Uterus (tissue), 4 donors: ENCODE measurements at places on chromosomes 7 and 10. TPM values are rescaled to one million over a fixed set of nuclear protein-coding genes. Genes with fewer than 3 reads are reported as not detected.

DNA sequence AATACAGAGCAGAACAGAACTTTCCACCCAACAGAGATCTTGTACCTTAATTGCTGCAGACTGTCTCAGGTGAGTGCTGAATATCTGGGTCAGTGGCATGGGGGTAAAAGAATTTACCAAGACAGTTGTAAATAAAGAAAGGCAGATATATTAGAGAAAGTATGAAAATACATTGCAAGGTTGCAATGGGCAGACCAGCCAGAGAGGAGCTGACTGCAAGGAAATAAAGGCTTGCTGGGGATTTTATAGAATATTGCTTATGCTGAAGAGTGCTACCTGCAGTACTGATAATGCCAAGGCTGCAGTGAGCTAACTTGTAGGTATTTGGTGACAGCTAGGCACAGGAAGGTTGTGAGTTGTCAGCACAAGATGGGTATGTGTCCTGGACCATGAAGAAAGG is 171.0 kb upstream of the TRIM24 start:
- no peak for DNase-seq

GRCh38 chr10:7546385-7546967 is 120.3 kb downstream of the ITIH5 start:
- DNase-seq, result no peak

DNA sequence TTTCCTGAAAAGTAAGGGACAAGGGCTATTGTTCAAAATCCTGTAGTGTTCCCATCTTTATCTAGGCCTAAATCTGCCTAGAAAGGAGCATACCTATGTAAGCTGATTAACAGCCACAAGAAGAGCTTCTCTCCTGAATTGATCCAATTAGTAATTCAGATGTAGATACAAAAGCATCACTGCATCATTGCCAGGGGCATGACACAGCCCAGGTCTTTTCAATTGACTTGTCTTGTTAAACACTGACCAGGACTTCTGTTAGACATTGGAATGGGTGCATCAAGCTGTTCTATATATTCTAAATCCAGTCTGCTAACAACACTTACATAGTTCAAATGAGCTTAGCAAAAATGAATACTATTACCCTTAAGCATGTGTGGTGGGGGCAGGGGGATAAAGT is 589.2 kb downstream of the INHBA start:
- DNase-seq, result no peak

GRCh38 chr7:19670806-19671205 is 38.0 kb downstream of the POLR1F start:
- DNase-seq, result no peak

GRCh38 chr10:121624836-121625486 is 26.7 kb upstream of the FGFR2 start:
- DNase-seq, result no peak

- DNase-seq, result no peak
These were observed 33.7 kb downstream of the ABLIM1 start for GRCh38 chr10:114624422-114624821.

GRCh38 chr10:89079961-89080360 is 89.4 kb downstream of the FAS start:
- DNase-seq, result no peak

DNA sequence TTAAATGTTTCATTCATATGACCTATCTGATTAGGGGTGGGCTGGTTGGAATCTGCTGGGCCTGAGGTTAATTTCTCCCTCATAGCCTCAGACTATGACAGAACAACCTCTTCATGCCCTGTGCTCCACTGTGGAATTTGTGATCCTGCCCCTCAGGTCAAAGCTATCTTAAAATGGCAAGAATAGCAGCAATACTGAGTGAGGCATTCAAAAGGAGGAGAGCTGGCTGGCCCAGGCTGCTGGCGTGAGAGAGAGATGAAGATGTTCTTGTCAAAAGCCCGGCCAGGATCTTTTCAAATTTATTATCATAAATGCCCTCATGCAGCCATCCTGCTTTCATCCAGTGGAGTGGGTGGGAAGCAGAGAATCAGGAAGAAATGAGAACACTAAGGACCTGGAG is 41.8 kb upstream of the PLCE1 start:
- no peak for DNase-seq

The C10orf95 gene
- total RNA-seq, result 0.21 TPM

The SDK1 gene
- total RNA-seq, result under 0.01 TPM

The SLC13A1 gene
- total RNA-seq, result not detected

The HABP2 gene
- total RNA-seq, result 0.15 TPM
